HuH-7 (cell line): ENCODE measurements at places on chromosomes 3 and 15.

- DNase-seq, result no peak
Measured at GRCh38 chr3:42033741-42034140, 57.4 kb upstream of the TRAK1 start.

- no peak for DNase-seq
Measured at GRCh38 chr15:60804986-60805949, 326.3 kb upstream of the ICE2 start.

DNA sequence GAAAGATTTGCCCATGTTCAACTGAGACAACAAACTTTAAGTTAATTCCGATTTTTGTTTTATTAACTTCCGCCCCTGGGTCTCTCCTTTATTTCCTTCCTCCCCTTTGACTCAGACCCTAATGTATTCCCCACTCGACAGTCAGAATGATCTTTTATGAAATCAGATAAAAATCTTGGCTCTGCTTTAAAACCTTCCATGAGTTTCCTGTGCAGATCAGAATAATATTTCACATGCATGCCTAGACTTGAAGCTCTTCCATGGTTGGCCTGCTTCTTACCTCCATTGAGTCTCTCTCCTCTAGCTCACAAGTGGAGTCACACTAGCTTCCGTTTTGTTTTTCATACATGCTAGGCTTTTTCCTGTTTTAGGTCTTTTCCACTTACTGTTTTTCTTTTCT is 116.8 kb upstream of the SPATA16 start:
- DNase-seq, result no peak

DNA sequence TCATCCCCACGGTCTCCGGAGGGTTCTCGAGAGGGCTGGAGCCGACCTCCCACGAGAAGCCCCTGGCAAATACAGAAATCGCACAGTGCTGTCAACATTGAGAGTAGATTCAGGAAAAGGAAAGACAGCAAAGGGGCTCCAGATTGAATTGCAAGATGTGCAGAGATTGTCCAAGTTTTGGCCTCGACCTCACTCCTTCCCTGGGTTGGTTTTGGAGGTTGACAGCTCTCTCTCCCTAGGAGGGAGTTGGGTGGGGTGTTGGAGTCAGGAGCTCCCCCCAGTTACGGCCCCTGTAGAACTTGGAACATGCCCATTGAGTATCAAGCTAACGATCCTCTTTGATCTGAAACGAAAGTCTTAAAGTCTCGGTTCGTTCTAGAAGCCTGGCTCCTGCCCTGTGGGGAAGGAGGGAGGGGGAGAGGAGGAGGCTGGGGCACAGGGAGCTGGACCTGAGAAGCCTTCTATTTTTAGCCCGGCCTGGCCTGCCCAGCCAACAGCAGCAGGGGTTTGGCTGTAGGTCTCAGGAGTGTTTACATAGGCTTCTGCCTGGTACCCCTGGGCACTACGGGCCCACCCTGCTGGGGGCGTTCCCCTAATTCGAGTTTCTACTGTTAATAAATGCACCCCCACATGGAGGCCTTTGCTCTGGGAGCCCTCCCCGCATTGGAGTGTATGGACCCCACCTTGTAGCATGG is 672 bp upstream of the KY start:
- no peak for DNase-seq

GRCh38 chr15:69159805-69160140 is 662 bp upstream of the GLCE start:
- DNase-seq, result no peak

DNA sequence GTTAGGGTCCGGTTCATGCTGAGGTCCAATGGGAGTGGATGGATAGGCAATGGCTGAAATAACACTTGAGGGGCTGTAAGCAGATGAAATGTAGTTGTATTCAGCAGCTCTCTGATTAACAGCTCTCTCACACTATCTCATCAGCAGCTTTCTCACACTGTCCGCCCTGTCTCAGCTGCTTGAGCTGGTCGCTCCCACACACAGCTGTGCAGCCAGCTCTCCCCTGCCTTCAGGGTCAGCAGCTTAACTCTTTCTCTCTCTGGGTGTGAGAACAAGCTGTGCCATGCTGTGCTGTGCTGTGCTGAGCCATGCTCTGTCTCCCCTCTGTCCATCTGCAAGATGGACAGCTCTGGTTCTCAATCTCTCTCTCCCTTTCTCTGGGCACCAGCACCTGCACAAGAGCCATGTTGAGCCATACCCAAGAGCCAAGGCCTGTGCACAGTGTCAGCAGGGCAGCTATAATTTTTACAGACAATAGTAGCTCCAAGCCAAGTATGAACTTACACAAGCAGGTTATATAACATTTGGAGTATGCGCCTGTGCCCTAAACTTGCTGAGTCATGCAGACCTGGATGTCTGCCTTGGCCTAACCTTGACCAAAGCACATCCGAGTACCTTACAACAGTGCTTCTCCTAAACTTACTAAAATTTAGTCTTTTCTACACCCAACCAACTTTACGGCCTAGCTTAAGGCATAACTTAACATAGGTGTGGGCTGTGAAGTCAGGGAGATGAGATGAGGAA is 291.3 kb upstream of the TRIM42 start:
- DNase-seq, result no peak

GRCh38 chr3:48387634-48388033 is 15.6 kb downstream of the FBXW12 start:
- DNase-seq, result no peak

DNA sequence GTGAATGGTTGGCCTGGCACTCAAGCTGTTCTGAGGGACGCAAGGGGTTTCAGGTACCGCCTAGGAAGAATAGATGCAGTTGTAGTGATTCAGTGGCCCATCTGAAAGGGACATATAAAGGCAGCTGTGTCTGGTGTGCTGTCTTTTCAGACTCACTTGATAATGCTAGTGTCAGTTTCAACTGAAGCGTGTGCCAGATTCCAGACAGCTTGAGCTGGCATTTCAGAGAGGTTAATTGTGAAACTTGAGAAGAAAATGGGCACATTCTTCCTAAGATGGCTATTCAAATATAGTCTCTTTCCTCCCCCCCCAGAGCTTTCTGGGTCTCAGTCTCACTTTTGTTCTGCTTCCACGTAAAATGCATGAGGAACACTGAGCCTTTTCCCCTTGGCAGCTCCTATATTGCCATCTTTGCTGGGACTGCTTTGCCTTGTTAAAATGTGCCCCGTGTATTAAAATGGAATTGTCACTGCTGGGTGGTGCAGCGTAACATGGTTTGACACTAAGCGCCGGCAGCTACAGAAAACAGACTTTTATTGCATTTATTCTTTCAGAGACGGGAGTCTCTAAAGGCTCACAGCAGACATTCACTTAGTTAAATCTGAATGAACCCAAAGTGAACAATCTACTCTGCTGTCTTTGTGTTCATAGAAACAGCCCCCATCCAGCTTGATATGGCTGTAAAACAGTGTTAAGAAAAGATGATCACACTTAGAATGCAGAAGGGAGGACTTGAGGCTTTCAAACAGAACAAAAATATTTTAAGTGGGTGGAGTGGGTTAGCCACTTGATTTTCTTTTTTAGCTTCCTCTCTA is 478.7 kb downstream of the RBMS3 start:
- no peak for DNase-seq

GRCh38 chr3:142875583-142876207 is 13.2 kb downstream of the PCOLCE2 start:
- DNase-seq, result no peak

DNA sequence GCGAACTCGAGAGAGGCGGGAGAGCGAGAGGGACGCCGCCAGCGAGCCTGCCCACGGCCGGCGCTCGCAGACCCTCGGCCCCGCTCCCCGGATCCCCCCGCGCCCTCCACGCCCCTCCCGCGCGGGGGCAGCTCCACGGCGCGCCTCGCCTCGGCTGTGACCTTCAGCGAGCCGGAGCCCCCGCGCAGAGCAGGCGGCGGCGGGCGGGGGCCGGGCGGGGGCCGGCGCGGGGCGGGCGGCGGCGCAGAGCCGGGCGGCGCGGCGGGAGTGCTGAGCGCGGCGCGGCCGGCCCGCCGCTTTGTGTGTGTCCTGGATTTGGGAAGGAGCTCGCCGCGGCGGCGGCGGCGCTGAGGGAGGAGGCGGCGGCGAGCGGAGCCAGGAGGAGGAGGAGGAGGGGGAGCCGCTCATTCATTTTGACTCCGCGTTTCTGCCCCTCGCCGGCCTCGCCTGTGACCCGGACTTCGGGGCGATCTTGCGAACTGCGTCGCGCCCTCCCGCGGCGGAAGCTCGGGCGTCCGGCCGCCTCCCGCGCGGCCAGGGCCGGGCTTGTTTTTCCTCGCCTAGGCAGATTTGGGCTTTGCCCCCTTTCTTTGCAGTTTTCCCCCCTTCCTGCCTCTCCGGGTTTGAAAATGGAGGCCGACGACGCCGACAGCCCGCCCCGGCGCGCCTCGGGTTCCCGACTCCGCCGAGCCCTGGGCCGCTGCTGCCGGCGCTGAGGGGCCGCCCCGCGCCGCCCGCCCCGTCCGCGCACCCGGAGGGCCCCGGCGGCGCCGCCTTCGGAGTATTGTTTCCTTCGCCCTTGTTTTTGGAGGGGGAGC is 524 bp downstream of the IGF1R start:
- peak; percentile 30 for DNase-seq

GRCh38 chr15:31342781-31343626 is 16.4 kb downstream of the KLF13 start:
- no peak for DNase-seq

GRCh38 chr3:190306513-190307163 is 15.6 kb downstream of the CLDN1 start:
- peak; percentile 27 for DNase-seq

DNA sequence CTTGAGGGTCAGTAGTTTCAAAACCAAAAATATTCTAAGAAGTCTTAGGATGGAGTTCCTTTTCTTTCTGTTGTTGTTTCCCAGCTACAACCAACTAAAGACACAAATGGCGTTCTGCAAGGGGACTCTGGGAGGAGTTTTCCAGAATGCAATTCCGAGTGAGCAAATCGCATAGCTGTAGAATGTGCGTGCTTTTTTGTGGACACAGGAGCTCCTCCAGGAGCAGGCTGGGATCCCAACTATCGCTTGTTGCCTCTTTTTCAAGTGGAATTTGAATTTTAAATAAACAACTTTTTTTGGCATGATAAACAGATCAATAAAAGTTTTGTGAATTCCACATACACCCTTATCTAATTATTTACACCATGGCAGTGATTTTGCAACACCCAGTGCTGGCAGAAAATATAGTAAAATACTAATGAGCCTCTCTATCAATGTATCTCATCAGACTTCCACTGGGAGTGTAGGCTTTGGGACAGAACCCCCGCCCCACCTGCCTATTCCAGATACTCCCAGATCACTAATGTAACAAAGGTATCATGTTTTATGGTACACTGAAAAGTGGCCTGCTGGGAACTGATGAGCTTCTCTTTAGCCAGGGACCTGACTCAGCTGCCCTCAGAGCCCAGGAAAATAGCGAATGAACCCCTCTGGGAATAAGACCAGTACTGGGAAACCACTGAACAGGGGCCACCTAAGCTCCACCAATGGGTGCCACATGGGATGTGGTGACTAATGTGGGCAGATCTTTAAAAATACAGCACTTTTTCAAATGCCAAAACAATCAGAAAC is 66.4 kb downstream of the LMCD1 start:
- DNase-seq, result no peak

- no peak for DNase-seq
Measured at GRCh38 chr3:172106989-172107388, 67.6 kb downstream of the FNDC3B start.

GRCh38 chr15:42151141-42151561 is 5.3 kb downstream of the PLA2G4F start:
- no peak for DNase-seq

GRCh38 chr15:25184356-25185155 is 229.8 kb downstream of the SNRPN start:
- DNase-seq, result no peak

GRCh38 chr15:29312387-29312786 is 42.8 kb upstream of the NSMCE3 start:
- DNase-seq, result no peak

GRCh38 chr3:192700885-192701284 is 26.5 kb downstream of the FGF12 start:
- no peak for DNase-seq

DNA sequence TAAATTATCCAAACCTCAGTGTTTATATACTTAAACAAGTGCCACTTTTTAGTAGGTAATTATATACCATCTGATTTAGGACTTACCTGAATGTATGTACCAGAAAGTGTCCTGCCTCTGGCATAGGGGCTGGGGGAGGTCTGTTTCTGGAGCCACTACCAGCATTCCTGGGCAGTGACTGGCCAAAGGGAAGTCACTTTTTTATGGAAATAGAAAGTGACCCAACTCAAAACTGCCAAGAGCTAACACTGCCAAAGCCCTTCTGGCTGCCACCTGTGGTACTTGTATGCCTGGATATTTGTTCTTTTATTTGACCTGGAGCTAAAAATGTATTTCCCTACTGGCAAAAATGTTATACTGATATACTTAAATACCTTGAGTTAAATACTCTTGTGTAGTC is 42.7 kb downstream of the ESYT3 start:
- no peak for DNase-seq

GRCh38 chr15:32818758-32819447 is 101.1 kb downstream of the GREM1 start:
- no peak for DNase-seq

DNA sequence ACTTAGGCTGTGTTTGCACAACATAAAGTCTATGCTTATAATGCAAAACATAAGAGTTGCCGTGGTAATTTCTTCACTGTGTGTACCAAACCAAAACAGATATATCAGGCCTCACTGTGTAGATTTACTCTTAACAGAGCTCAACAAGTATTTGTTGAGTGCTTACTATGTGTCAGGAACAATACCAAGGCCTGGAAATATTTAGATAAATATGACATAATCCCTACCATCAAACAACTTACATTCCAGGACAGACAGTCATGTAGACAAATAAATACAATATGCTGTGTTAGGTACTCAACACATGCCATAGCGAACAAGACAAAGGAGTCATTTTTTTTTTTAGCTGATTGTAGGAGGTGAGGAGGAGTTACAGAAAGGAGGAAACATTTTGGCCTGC is 554.0 kb downstream of the NSUN3 start:
- DNase-seq, result no peak

DNA sequence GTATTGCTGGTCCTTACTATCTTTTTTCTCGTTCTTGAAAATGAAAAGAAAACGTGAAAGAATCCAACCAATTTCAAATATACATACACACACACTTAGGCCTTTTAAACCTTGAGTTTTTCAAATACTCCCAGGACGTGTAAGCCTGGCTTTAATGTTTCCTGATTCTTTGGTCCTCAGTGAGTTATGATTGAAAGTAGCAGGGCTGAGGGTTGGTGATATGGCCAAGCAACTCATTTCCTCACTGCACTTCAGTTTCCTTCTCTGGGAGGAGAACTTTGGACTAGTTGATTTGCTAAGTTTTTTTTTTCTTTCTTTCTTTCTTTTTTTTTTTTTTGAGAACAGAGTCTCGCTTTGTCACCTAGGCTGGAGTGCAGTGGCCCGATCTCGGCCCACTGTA is 34.6 kb downstream of the CHD2 start:
- no peak for DNase-seq

GRCh38 chr15:71891026-71891425 is 80.7 kb downstream of the NR2E3 start:
- DNase-seq, result no peak
